Thyroid gland (tissue), 4 donors: ENCODE measurements at places on chromosomes 1 and 21. TPM values are rescaled to one million over a fixed set of nuclear protein-coding genes. Genes with fewer than 3 reads are reported as not detected.

LEMD1 gene
- 5.2 TPM for total RNA-seq

SAMD13 gene
- 5.6 TPM for total RNA-seq

RGS8 gene
- 5.9 TPM for total RNA-seq

S100A2 gene
- 4.1 TPM for total RNA-seq

OR2AK2 gene
- total RNA-seq, result not detected

CHI3L2 gene
- 18.5 TPM for total RNA-seq

SPATA1 gene
- total RNA-seq, result not detected

OR2W3 gene
- 3.2 TPM for total RNA-seq

UBXN10 gene
- total RNA-seq, result 6.3 TPM

ATP8B2 gene
- 106 TPM for total RNA-seq

DNA sequence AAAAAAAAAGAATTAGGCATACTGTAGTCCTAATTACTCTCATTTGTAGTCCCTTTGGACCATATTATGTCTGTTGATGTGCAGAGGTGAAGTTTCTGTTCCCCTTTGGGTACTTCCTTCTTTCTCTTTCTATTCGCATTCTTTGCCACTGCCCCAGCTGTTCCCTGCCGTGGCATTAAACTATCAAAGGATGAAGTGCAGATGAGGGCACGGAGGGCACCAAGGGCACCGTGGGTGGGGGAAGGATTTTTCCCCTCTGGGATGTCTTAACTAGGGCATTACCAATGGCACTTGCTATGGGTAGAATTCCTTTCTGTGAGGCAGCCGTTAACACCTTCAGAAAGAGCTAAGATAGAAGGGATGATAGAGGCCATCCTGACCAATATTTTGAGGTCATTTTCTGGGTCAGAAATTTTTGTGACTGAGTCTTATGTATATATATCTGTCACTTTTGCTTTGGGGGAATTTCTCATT, 4.9 kb upstream of the MAPKAPK2 start:
- H3K36me3 ChIP-seq, result no peaks in the 10 kb centered on the region
- no peak for DNase-seq
- no peak overlapping the region for H3K4me3 ChIP-seq
- no peaks in the 10 kb centered on the region for H3K27me3 ChIP-seq
- H3K27ac ChIP-seq, result no peak overlapping the region
- H3K4me1 ChIP-seq, result peaks cover 13% of the 10 kb centered on the region

GRCh38 chr1:211378844-211379243, 52.2 kb downstream of the TRAF5 start:
- no peak overlapping the region for H3K27ac ChIP-seq
- H3K36me3 ChIP-seq, result no peaks in the 10 kb centered on the region
- H3K4me1 ChIP-seq, result peaks cover 4% of the 10 kb centered on the region

- H3K27ac ChIP-seq, result no peak overlapping the region
- no peaks in the 10 kb centered on the region for H3K27me3 ChIP-seq
- no peak overlapping the region for H3K4me3 ChIP-seq
- no peak for DNase-seq
Measured at GRCh38 chr21:45794027-45794426, 150.5 kb downstream of the PCBP3 start.

DNA sequence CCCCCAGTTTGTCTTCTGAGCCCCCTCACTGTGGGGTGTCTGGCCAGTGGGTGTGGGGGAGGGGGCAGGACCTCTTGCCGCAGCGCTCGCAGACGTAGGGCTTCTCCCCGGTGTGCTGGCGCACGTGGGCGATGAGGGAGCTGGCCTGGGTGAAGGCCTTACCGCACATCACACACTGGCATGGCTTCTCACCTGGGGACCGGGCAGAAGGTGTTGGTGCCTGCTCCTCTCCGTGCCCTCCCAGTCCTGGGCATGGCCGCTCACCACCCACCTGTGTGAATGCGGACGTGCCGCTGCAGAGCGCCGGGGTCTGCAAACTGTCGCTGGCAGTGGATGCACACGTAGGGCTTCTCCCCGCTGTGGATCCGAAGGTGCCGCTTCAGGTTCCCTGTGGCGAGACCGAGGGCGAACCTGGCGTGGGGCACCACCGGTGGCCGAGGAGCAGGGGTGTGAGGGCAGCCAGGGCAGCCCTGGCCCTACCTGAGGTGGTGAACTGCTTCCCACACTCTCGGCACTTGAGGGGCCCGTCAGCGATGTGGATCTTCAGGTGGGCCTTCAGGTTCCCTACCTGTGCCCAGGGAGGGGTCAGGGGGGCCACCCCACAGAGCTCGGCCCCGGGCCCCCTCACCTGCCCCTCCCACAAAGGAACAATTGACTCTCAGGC, 32.4 kb downstream of the ZBTB17 start:
- peaks cover 69% of the 10 kb centered on the region for H3K36me3 ChIP-seq
- no peaks in the 10 kb centered on the region for H3K27me3 ChIP-seq
- DNase-seq, result no peak
- H3K4me1 ChIP-seq, result peaks cover 30% of the 10 kb centered on the region
- no peak overlapping the region for H3K27ac ChIP-seq

DNA sequence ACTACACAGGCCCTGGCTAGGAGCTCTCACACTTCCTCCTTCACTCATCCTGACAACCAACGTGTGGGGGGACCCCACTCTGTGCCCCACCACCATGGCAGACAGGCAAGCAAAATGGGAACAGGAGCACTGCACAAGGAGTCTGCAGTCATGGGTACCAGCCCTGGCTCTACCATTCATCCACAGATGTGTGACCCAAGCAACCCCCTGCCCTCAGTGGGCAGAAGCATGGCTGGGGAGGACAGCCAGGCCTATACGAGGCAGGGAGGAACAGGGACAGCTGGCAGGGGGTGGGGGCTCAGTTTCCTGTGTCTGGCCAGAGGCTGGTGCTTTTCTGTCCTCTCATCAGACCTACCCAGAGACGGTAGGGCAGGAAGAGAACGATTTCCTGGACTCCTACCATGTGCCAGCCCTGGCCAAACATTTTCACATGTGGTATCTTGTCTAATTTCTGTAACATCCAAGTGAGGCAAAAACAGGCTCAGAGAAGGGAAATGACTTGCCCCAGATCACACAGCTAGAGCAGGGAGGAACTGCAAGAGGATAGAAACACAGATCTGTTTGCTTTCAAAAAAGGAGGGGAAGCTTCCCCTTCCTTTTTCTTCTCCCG, 178.0 kb downstream of the HIVEP3 start:
- no peak overlapping the region for H3K4me3 ChIP-seq
- H3K27ac ChIP-seq, result no peak overlapping the region
- no peaks in the 10 kb centered on the region for H3K27me3 ChIP-seq

- H3K27me3 ChIP-seq, result no peaks in the 10 kb centered on the region
- peak; percentile 87 for DNase-seq
- no peak overlapping the region for H3K27ac ChIP-seq
- no peaks in the 10 kb centered on the region for H3K4me1 ChIP-seq
- H3K36me3 ChIP-seq, result peaks cover 15% of the 10 kb centered on the region
- H3K4me3 ChIP-seq, result no peak overlapping the region
Measured at GRCh38 chr21:43975469-43976098, 36.5 kb upstream of the TRAPPC10 start.

GRCh38 chr1:23720256-23720995, 22.8 kb upstream of the ELOA start:
- H3K27me3 ChIP-seq, result no peaks in the 10 kb centered on the region
- no peak overlapping the region for H3K4me3 ChIP-seq
- no peak for DNase-seq
- no peaks in the 10 kb centered on the region for H3K4me1 ChIP-seq
- H3K36me3 ChIP-seq, result no peaks in the 10 kb centered on the region

GRCh38 chr1:248416226-248416625, 13.4 kb downstream of the OR2T1 start:
- no peak overlapping the region for H3K27ac ChIP-seq
- no peak overlapping the region for H3K4me3 ChIP-seq
- DNase-seq, result no peak
- H3K4me1 ChIP-seq, result no peaks in the 10 kb centered on the region
- no peaks in the 10 kb centered on the region for H3K36me3 ChIP-seq
- no peaks in the 10 kb centered on the region for H3K27me3 ChIP-seq

DNA sequence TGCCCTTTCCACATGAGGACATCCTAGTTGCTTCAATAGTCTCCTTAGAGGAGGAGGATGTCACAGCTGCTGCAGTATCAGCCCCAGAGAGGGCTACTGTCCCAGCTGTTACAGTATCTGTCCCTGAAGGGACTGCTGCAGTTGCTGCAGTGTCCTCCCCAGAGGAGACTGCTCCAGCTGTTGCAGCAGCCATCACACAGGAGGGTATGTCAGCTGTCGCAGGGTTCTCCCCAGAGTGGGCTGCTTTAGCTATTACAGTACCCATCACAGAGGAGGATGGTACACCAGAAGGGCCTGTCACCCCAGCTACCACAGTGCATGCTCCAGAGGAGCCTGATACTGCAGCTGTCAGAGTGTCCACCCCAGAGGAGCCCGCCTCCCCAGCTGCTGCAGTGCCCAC, 78.5 kb upstream of the BMP8A start:
- H3K27ac ChIP-seq, result no peak overlapping the region
- no peak for DNase-seq
- peaks cover 72% of the 10 kb centered on the region for H3K4me1 ChIP-seq
- no peak overlapping the region for H3K4me3 ChIP-seq

- peaks cover 20% of the 10 kb centered on the region for H3K4me1 ChIP-seq
- peak overlapping the region; percentile 19 for H3K27ac ChIP-seq
- H3K4me3 ChIP-seq, result no peak overlapping the region
Measured at GRCh38 chr1:211783266-211783665, 47.3 kb downstream of the LPGAT1 start.

GRCh38 chr1:238221738-238222137, 331.0 kb upstream of the ZP4 start:
- no peaks in the 10 kb centered on the region for H3K27me3 ChIP-seq
- H3K27ac ChIP-seq, result no peak overlapping the region
- DNase-seq, result no peak
- H3K36me3 ChIP-seq, result no peaks in the 10 kb centered on the region

- no peak overlapping the region for H3K27ac ChIP-seq
- peaks cover 13% of the 10 kb centered on the region for H3K27me3 ChIP-seq
- H3K4me1 ChIP-seq, result no peaks in the 10 kb centered on the region
- H3K4me3 ChIP-seq, result no peak overlapping the region
- DNase-seq, result no peak
Measured at GRCh38 chr1:37755951-37756560, 8.9 kb downstream of the EPHA10 start.

GRCh38 chr1:143497374-143497747, 474.4 kb downstream of the FAM72C start:
- H3K27ac ChIP-seq, result no peak overlapping the region
- H3K4me1 ChIP-seq, result no peaks in the 10 kb centered on the region
- H3K4me3 ChIP-seq, result no peak overlapping the region

DNA sequence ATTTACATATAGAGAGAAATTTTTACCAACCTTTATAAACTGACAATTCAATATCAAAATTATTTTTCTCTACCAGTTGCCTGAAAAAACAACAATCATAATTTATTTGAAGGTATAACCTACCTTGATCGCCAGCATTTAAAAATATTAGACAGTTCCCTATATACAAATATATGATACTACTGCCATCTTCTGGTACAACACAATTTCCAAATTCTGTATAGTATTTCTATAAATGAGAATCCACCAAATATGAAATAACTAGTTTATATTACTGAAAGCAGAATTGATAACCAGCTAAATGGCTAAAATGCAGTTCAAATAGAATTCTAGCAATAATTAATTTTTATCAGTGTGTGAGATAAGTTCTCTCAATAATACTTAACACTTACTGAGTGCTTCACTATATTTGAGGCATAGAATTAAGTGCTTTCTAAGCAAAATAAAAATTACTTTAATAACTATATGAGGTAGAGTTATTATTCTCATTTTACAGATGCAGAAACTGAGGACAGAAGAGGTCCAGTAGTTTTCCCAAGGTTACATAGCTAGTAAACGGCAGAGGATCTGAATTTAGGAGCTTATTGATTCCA, 75.6 kb downstream of the PIGK start:
- no peaks in the 10 kb centered on the region for H3K36me3 ChIP-seq
- no peaks in the 10 kb centered on the region for H3K4me1 ChIP-seq
- no peak overlapping the region for H3K27ac ChIP-seq
- no peak for DNase-seq
- no peak overlapping the region for H3K4me3 ChIP-seq
- H3K27me3 ChIP-seq, result no peaks in the 10 kb centered on the region

DNA sequence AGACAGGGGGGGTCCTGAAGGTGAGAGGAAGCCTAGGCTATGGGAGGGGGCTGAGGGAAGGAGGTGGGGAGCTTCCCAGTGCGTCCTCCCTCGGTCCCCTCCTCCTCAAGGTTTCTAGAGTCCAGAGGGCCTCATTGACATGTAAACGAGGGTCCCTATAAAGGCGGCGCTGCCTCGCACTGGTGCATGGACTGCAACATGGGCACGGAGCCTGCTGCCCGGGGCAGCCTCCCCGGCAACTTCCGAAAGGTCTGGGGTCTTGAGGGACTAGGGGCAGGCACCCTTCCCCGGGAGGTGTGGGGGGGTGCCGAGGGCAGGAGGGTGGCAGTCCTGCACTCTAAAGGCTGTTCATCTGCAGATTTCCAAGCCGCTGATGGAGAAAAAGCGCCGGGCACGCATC, at the start of gene HES3:
HES3 (plus strand) TSS at position 187 of the 400 bp plus-strand sequence; CDS start at position 374, 187 bp downstream.
- DNase-seq, result no peak
- H3K4me3 ChIP-seq, result no peak within 1 kb of the TSS
- H3K27ac ChIP-seq, result no peak within 1 kb of the TSS
- no peaks in the 10 kb centered on the region for H3K4me1 ChIP-seq
- H3K36me3 ChIP-seq, result no peaks in the 10 kb centered on the region
- H3K27me3 ChIP-seq, result peaks cover 44% of the 10 kb centered on the region

- no peak overlapping the region for H3K27ac ChIP-seq
- H3K27me3 ChIP-seq, result no peaks in the 10 kb centered on the region
- no peaks in the 10 kb centered on the region for H3K36me3 ChIP-seq
- H3K4me3 ChIP-seq, result no peak overlapping the region
- no peaks in the 10 kb centered on the region for H3K4me1 ChIP-seq
Measured at GRCh38 chr1:158371188-158371953, 17.7 kb downstream of the CD1E start.

DNA sequence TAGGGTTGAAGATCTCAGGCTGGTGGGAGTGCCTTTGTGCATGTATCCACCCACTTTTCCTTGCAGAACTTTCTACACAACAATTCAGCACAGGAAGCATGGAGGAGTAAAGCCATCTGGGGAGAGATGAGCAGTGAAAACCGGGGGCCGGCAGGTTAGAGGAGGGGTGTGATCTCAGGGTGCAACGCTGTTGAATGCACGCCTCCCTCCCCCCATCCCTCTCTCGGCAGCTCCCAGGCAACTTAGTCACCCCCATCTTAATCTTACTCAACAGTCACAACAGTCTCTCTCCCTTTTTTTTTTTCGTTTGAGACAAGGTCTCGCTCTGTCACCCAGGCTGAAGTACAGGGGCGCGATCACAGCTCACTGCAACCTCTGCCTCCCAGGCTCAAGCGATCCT, 16.6 kb upstream of the ABCG1 start:
- no peak overlapping the region for H3K4me3 ChIP-seq
- H3K27ac ChIP-seq, result no peak overlapping the region
- H3K27me3 ChIP-seq, result no peaks in the 10 kb centered on the region
- peaks cover 18% of the 10 kb centered on the region for H3K4me1 ChIP-seq

GRCh38 chr1:192530254-192530653, 45.3 kb upstream of the RGS1 start:
- H3K4me1 ChIP-seq, result no peaks in the 10 kb centered on the region
- no peak for DNase-seq
- H3K36me3 ChIP-seq, result no peaks in the 10 kb centered on the region
- no peak overlapping the region for H3K4me3 ChIP-seq
- no peaks in the 10 kb centered on the region for H3K27me3 ChIP-seq
- no peak overlapping the region for H3K27ac ChIP-seq

- no peak overlapping the region for H3K4me3 ChIP-seq
- H3K36me3 ChIP-seq, result no peaks in the 10 kb centered on the region
- DNase-seq, result no peak
- no peaks in the 10 kb centered on the region for H3K4me1 ChIP-seq
- no peak overlapping the region for H3K27ac ChIP-seq
- H3K27me3 ChIP-seq, result no peaks in the 10 kb centered on the region
Measured at GRCh38 chr1:213362598-213362997, 311.6 kb downstream of the RPS6KC1 start.
